ENCODE measurements at places on chromosomes 3 and 15.

- no peak for DNase-seq
These were observed 185.5 kb downstream of the NFKBIZ start for GRCh38 chr3:102034639-102035451.

GRCh38 chr3:14211621-14212020 is 33.0 kb downstream of the LSM3 start:
- DNase-seq = no peak

- no peak for DNase-seq
These were observed 5.3 kb downstream of the INAFM2 start for GRCh38 chr15:40328751-40329150.

DNA sequence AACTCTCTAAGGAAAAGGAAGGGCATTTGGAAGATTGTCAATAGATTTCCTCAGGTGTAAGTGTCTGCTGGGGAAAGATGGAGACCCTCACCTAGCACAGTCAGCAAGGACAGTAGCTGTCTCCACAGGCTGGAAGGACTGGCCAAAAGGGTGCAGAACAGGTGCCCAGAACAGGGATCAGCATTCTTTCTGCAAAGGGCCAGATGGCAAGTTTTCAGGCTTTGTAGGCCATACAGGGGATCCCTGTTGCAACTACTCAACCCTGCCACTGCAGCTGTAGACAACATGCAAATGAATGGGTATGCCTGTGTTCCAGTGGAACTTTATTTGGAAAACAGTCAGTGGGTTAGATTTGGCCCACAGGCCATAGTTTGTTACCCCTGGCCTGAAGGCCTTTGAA is 8.1 kb downstream of the AGBL1 start:
- DNase-seq = no peak

GRCh38 chr15:62359416-62359815 is 194.3 kb upstream of the C2CD4B start:
- DNase-seq = no peak

GRCh38 chr15:72740219-72740618 is 43.3 kb downstream of the ADPGK start:
- no peak for DNase-seq

- DNase-seq = no peak
These were observed 20.4 kb downstream of the ABI3BP start for GRCh38 chr3:100972867-100973266.

GRCh38 chr3:52279596-52279995 is 1.1 kb upstream of the WDR82 start:
- DNase-seq = no peak

DNA sequence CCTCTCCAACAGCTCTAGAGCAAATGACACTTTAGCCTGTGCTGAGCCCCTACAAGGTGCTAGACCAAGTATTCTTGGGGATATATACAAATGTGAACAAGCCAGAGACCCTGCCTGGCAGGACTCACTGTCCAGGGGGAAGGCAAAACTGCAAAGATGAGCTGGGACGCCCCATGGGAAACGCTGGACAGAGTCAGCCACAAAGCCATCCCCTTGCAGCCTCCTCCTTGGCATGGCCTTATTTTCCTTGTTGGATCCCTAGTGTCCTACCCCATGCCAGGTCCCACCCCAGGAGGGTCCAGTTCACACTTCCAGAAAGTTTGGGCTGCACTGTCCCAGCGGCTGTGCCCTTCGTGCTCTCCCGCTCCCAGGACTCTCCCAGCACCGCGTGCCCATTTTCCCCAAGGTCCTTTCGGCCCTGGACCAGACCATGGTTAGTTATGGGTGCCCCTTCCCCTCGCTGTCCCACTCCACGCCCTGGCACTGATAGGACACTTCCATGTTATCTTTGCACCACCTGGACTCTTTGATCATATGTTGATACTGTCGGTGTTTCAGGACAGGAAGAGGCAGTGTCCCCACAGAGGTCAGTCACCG is 5.8 kb upstream of the NRROS start:
- no peak for DNase-seq

- DNase-seq = no peak
These were observed 26.1 kb downstream of the FAM174B start for GRCh38 chr15:92629276-92629974.

GRCh38 chr15:74464216-74464615 is 3.3 kb upstream of the UBL7 start:
- DNase-seq = no peak

- no peak for DNase-seq
These were observed 325.2 kb downstream of the DIPK2A start for GRCh38 chr3:144296808-144297207.

Data from NCI-H187 treated with DMSO at 0.1 percent for 48 hours (cell line).